ENCODE measurements at places on chromosomes 12 and 14.

GRCh38 chr12:68538726-68539614, 71.7 kb upstream of the RAP1B start:
- peak; percentile 25 for DNase-seq

DNA sequence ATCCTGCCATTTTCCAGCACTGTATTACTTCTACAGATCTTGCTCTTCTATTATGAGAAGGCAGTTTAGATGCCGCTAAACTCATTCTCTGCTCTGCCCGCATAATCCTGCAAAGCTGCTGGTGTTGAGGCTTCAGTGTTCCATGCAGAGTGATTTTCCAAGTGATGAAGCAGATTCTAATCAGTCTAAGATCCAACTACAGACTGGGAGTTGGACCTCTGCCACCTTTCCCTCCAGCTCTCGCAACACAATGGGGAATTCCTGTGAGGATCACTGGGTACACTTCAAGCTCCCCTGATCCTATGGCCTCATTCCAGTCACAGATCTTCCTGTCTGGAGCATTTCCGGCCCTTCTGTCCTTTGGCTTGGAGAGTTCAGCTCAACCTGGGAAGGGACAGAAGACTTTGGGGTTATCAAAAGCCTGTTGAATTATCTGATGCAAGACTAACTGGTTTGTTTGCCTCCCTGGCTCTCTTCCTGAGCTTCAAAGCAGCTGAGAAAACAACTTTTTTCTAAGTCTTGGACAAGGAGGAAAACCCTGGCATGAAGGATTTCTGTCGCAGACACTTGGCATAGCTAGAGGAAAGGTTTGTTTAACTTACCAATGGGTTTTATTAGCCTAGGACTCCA, 333.9 kb downstream of the ZFP36L1 start:
- no peak for DNase-seq

DNA sequence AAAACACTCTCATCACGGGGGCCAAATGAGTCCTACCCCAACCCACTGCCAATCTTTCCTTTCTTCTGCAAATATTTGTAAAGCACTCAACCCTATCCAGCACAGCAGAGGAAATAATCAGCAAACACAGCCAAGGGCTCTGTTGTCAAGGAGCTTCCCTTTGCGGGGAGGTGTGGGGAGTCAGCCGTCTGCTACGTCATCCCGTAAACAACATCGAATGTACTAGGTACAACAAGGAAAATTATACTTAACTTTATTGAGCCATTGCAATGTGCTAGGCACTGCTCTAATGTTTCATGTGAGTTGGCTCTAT, 22.8 kb downstream of the TMEM63C start:
- no peak for DNase-seq

- DNase-seq, result no peak
Measured at GRCh38 chr12:120361506-120362208, 7.3 kb downstream of the MSI1 start.

DNA sequence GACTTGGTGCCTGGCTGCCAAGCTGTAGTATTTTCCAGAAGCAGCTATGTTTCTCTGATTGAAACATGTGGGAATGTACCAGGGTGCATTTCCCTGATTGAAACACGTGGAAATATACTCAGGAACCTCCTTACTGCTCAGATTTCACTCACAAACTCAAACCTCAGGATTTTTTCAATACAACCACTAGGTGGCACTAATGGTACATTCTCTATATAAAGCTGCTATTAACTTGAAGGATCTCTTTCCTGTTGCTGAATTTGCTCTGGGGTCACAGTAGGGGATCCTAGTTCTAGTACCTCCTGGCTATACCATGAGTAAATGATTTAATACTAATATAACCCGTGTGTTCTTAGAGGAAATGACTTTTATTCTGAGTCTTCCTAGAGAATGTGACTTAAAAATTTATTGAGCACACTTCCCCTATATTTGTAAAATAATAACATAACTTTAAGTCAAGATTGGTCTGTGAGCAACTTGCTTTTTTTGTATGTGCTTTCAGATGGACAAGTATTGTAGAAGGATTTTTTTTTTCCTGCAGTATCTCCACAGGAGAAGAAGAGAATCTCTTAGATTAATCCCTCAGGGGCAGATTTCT, 173.8 kb upstream of the MIS18BP1 start:
- DNase-seq, result no peak

DNA sequence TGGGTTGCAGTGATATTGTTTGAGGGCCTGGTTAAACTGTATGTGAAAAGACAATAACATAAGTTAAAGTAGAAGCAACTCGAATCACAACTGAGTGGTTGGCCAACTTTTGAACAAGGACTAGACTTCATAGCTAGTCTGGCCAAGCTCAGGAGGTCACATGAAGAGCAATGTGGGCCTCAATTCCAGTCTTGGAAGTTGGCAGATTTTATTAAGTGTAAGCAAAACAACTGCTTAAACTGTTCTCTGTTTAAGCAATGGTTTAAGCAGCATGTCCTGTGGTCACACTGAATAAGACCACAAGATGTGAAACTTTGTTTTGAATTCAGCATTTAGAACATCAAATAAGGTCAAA, 100.4 kb downstream of the TMTC3 start:
- no peak for DNase-seq

DNA sequence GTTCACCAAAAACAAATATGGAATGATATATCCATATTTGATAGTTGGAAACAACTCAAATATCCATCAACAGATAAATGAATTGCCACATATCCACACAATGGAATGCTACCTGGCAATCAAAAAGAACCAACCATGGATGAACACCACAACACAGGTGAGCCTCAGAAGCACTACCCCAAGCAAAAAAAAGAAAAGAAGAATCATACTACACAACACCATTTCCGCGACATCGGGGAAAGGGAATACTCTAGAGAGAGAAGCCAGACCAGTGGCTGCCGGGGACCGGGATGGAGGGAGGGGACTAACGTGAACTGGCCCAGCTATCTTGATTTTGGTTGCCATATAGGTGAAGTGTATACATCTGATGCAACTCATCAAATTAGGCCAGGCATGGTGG, 41.4 kb downstream of the SCARB1 start:
- DNase-seq, result no peak

DNA sequence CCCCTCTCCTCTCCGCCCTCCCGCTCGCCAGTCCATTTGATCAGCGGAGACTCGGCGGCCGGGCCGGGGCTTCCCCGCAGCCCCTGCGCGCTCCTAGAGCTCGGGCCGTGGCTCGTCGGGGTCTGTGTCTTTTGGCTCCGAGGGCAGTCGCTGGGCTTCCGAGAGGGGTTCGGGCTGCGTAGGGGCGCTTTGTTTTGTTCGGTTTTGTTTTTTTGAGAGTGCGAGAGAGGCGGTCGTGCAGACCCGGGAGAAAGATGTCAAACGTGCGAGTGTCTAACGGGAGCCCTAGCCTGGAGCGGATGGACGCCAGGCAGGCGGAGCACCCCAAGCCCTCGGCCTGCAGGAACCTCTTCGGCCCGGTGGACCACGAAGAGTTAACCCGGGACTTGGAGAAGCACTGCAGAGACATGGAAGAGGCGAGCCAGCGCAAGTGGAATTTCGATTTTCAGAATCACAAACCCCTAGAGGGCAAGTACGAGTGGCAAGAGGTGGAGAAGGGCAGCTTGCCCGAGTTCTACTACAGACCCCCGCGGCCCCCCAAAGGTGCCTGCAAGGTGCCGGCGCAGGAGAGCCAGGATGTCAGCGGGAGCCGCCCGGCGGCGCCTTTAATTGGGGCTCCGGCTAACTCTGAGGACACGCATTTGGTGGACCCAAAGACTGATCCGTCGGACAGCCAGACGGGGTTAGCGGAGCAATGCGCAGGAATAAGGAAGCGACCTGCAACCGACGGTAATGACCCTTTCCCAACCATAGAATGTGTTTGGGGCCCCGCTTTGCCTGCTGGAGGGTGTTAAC, 615 bp downstream of the CDKN1B start:
- DNase-seq, result no peak

DNA sequence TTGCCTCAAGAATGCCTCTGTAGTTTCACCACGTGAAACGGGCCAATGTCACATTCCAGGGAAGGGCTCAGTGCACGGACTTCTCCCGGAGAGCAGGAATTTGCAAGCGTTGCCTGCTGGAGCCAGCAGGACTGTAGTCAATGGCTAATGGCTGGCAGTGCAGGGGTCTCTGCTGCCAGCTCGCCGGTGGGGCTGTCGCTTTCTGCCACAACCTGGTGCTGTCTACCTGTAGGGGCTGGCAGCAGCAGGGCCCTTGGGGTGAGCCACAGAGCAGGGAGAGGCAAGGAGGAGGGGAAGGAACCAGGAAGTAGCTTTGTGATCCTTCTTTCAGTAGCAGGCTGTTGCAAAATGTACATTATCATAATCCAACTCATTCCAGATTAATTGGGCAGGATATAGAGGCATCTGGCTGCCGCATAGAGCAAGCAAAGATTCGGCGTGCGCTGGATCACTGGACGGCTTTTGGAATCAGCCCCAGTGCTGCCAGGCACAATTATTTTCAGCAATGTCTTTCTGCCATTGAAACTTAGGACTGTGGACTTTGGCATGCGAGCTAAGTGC, 114.1 kb downstream of the PAPOLA start:
- DNase-seq, result no peak

- DNase-seq, result no peak
Measured at GRCh38 chr12:26277506-26278246, 82.3 kb downstream of the SSPN start.

GRCh38 chr12:103786201-103786600, 54.8 kb downstream of the NT5DC3 start:
- DNase-seq, result no peak

- no peak for DNase-seq
Measured at GRCh38 chr12:123006977-123007376, 26.5 kb downstream of the ARL6IP4 start.

GRCh38 chr14:90785876-90786450, 30.3 kb downstream of the TTC7B start:
- DNase-seq, result no peak

DNA sequence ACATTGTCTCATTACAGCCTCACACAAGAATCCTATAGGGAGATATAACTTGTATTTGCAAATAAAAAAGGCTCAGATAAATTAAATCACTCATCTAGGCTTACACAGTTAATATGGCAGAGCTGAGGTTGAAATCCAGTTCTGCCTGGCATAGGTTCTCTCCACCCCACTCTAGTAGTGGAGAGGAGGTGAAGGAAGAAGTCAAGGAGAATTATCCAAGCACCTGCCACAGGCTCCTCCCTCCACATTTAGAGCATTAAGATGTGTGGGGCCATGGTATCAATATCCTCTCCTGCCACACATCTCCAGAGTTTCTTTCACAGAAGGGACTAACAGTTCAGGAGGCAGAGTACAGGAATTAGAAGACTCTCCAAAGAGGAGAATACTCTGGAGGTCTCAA, 22.5 kb upstream of the STAC3 start:
- DNase-seq, result no peak

DNA sequence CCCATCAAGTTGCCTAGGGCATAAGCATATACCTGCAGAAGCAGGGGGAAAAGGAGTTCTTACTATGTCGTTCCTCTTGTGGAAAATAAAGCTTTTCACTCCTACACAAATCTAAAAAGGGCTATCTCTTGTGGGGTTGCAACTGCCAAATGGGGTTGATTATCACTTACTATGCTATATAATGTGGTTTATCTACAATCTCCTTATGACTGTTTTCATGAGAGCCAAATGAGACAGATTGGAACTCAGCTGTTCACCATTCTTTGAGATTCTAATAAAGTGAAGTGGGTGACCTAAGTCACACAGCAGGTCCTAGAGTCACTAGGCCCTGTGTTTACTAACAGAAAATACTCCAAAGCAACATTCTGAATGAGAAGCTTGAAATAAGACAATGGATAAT, 47.7 kb downstream of the CIT start:
- DNase-seq, result no peak

DNA sequence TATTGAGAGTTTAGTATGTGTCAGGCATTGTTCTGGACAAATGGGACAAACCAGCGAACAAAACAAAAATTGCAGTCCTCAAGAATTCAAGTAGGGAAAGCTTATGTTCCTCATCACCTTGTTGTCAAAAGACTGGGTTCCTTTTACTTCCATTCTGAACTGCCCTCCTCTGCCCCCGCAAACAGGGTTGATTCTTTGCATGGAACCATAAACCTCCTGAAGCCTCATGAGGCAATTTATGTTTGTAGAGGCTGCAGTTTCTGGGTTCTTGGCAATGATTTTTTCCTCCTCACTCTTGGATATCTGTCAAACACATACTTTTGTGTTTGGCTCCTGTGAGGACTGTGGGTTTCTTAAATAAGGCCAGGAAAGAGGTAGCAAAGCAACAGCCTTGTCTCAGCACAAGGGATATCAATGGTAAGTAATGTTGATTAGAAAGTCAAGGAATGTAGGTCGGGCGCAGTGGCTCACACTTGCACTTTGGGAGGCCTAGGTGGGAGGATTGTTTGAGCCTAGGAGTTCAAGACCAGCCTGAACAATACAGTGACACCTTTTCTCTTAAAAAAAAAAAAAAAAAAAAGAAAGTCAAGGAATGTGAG, 13.9 kb downstream of the COPZ1 start:
- DNase-seq, result no peak

DNA sequence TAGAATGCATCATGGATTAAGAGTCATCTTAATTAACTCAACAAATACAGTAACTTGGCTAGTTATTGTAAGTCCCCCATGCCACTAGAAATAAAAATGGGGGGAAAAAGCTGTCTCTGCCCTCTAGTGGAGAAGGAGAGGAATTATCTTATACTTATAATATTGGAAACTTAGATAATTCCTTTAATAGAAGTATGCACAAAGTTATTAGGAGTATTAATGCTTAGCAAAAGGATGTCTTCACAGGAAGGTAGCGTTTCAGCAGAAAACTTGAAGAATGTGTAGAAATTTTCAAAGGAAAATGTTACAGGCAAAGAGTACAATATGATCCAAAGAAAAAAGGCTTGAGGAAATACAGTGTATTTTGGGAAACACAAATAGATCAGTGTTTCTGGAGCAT, 19.8 kb downstream of the OR5AU1 start:
- DNase-seq, result no peak

DNA sequence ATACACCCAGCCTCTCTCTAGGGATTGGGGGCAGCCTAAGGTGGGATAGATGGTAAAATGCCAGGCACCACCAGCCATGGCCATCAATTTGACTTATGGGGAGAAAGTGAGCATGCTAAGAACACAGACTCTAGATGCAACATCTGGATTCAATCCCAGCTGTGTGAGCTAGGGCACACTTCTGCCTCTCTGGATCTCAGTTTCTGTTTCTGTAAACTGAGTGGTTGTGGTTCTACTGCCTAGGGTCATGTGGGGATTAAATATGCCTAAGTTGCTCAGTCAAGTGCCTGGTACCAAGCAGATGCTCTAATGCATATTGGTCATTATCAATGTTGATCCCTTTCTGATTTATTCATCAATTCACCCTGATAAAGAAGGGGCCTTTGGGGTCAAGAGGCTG, 12.6 kb upstream of the OAS1 start:
- DNase-seq, result no peak

- no peak for DNase-seq
Measured at GRCh38 chr14:104320611-104321086, 182.3 kb downstream of the KIF26A start.

DNA sequence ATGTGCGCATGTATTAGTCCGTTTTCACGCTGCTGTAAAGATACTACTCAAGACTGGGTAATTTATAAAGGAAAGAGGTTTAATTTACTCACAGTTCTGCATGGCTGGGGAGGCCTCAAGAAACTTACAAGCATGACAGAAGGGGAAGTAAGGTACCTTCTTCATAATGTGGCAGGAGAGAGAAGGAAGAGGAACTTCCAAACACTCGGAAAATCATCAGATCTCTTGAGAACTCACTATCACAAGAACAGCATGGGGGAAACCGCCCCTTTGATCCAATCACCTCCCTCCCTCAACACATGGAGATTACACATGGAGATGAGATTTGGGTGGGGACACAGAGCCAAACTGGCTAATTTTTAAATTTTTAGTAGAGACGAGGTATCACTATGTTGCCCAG, 41.8 kb upstream of the SNX6 start:
- no peak for DNase-seq

- no peak for DNase-seq
Measured at GRCh38 chr14:72864712-72865365, 29.1 kb downstream of the DPF3 start.

Data from activated naive CD4-positive, alpha-beta T cell treated with anti-CD3 and anti-CD28 coated beads, Interleukin-2, amount 50 U/mL, for 72 hours (primary cell).